ENCODE measurements at places on chromosomes 4 and X.

- H3K4me1 ChIP-seq, result no peaks in the 10 kb centered on the region
- H3K4me3 ChIP-seq, result no peak overlapping the region
- H3K27ac ChIP-seq, result no peak overlapping the region
- no peaks in the 10 kb centered on the region for H3K36me3 ChIP-seq
- no peaks in the 10 kb centered on the region for H3K27me3 ChIP-seq
Observed at GRCh38 chr4:137621056-137621455, 88.8 kb upstream of the PCDH18 start.

GRCh38 chr4:182918044-182918607, 940 bp upstream of the DCTD start:
- peaks cover 32% of the 10 kb centered on the region for H3K4me1 ChIP-seq
- peak overlapping the region; percentile 79 for H3K27ac ChIP-seq
- peak overlapping the region; percentile 91 for H3K4me3 ChIP-seq
- H3K27me3 ChIP-seq, result no peaks in the 10 kb centered on the region

DNA sequence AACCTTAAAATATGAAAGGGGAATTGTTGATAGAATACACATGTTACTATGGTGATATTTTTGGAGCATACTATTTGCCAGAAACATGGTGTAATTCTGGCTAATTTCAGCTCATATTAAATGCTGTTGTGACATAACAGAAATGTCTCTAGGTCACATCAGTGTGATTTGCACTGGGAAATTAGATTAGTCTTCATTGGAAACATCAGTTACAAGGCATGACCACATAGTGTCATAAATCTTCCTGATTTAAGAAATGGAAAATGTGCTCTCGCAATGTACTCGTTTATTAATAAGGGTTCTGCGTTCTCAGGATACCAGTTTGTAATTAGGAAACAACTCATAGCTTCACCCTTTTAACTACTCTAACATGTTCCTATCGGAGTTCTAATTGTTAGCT, 72.9 kb upstream of the GYPA start:
- no peaks in the 10 kb centered on the region for H3K4me1 ChIP-seq
- no peak for ATAC-seq
- H3K27ac ChIP-seq, result no peak overlapping the region
- no peak overlapping the region for H3K4me3 ChIP-seq
- no peaks in the 10 kb centered on the region for H3K27me3 ChIP-seq

- peak overlapping the region; percentile 79 for H3K4me3 ChIP-seq
- H3K4me1 ChIP-seq, result peaks cover 27% of the 10 kb centered on the region
- H3K27me3 ChIP-seq, result no peaks in the 10 kb centered on the region
Observed at GRCh38 chrX:318068-318738, 393 bp downstream of the GTPBP6 start.

DNA sequence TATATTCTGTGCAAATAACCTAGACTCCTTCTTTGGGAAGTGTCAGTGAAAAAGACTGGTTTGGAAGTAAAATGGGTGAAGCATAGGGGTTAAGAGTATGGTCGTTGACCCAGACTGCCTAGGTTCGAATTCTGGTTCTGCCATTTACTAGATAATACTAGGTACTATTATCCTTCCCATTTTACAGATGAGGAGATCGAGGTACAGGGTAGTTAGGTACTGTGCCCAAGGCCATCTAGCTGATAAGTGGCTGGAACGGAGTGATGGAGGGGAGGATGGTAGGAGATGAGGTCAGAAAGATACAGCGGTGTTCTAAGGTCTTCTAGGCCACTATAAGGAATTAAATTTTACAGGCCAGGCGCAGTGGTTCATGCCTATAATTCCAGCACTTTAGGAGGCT, 11.1 kb downstream of the GLOD5 start:
- no peaks in the 10 kb centered on the region for H3K4me1 ChIP-seq
- ATAC-seq, result no peak
- H3K27me3 ChIP-seq, result peaks cover 26% of the 10 kb centered on the region
- H3K27ac ChIP-seq, result no peak overlapping the region
- H3K4me3 ChIP-seq, result no peak overlapping the region

DNA sequence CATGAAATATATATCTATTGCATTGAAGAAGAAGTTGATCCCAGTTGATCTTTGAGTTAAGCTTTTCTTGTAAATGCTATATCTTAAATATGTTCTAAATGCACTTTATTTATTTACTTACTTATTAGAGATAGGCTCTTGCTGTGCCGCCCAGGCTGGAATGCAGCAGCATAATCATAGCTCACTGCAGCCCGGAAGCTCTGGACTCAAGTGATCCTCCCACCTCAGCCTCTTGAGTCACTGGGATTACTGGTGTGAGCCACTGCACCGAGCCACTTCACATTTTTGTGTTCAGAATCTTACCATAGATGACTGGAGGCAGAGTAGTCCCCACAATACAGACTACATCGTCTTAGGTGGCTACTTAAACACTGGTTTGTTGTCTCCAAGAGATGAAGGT, 324.3 kb upstream of the SLIT2 start:
- H3K36me3 ChIP-seq, result no peaks in the 10 kb centered on the region
- no peak for ATAC-seq
- H3K4me3 ChIP-seq, result no peak overlapping the region
- no peaks in the 10 kb centered on the region for H3K4me1 ChIP-seq

GRCh38 chrX:20442597-20442996, 175.9 kb upstream of the RPS6KA3 start:
- no peaks in the 10 kb centered on the region for H3K36me3 ChIP-seq
- no peak overlapping the region for H3K4me3 ChIP-seq
- no peak overlapping the region for H3K27ac ChIP-seq
- peak; percentile 67 for ATAC-seq
- no peaks in the 10 kb centered on the region for H3K27me3 ChIP-seq

- H3K4me3 ChIP-seq, result no peak overlapping the region
- H3K4me1 ChIP-seq, result no peaks in the 10 kb centered on the region
- no peak overlapping the region for H3K27ac ChIP-seq
- ATAC-seq, result no peak
- no peaks in the 10 kb centered on the region for H3K27me3 ChIP-seq
- H3K36me3 ChIP-seq, result no peaks in the 10 kb centered on the region
Observed at GRCh38 chrX:122168241-122168640, 1015.8 kb upstream of the GRIA3 start.

DNA sequence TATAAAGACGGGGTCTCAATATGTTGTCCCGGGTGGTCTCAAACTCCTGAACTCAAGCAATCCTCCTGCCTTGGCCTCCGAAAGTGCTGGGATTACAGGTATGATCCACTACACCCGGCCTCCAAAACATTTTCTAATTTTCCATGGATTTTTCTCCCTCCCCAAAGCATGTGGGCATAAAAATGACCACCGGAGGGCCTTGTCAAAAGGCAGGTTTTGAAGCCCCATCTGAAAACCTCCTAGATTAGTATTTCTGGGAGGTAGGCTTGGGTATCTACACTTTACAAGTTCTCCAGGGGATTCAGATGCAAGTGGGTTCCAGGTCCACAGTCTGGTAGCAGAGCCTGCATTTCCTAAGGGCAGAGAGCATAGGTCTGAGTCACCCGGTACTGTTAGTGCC, 1.4 kb upstream of the GPR173 start:
- no peak for ATAC-seq
- no peaks in the 10 kb centered on the region for H3K4me1 ChIP-seq
- peaks cover 8% of the 10 kb centered on the region for H3K27me3 ChIP-seq
- H3K27ac ChIP-seq, result no peak overlapping the region
